ENCODE measurements at places on chromosomes 11 and 22.

- no peak for DNase-seq
Observed at GRCh38 chr11:32137263-32137662, 46.4 kb downstream of the RCN1 start.

DNA sequence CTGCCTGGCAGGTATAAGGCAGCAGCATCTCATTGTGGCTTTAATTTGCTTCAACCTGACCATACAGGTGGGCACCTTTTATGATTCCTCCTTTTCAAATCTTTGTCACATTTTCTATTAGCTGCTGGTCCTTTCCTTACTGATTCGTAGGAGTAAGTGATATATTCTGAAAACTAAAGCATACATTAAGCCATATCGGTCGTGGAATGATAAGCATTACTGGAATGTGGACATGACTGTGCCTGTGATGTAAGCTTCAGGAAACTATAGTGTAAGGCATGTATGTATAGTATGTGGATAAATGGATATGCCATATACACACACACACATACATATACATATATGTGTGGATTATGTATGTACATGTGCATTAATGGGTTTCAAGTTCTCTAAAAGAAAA lies 20.8 kb downstream of the YPEL1 start:
- no peak for DNase-seq

- no peak for DNase-seq
Observed at GRCh38 chr11:76644591-76644990, 26.0 kb downstream of the LRRC32 start.

- no peak for DNase-seq
Observed at GRCh38 chr11:120068114-120068573, 69.8 kb downstream of the TRIM29 start.

DNA sequence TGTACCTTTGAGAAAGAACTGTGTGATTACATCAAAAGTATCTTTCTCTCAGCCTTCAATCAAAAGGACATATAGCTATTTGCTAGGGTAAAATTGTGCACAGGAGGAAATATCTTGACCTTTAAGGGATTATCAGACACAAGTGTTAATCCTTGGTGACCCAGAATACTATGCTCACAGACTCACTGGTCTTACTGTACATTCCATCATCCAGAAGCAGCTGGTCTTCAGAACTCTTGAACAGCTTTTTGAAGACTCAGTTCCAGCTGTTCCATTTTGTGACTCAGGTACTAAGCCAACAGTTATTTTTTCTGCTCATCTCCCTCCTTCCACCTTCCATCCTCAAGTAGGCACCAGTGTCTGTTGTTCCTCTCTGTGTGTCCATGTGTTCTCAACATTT lies 19.8 kb downstream of the ZBED5 start:
- DNase-seq, result no peak

DNA sequence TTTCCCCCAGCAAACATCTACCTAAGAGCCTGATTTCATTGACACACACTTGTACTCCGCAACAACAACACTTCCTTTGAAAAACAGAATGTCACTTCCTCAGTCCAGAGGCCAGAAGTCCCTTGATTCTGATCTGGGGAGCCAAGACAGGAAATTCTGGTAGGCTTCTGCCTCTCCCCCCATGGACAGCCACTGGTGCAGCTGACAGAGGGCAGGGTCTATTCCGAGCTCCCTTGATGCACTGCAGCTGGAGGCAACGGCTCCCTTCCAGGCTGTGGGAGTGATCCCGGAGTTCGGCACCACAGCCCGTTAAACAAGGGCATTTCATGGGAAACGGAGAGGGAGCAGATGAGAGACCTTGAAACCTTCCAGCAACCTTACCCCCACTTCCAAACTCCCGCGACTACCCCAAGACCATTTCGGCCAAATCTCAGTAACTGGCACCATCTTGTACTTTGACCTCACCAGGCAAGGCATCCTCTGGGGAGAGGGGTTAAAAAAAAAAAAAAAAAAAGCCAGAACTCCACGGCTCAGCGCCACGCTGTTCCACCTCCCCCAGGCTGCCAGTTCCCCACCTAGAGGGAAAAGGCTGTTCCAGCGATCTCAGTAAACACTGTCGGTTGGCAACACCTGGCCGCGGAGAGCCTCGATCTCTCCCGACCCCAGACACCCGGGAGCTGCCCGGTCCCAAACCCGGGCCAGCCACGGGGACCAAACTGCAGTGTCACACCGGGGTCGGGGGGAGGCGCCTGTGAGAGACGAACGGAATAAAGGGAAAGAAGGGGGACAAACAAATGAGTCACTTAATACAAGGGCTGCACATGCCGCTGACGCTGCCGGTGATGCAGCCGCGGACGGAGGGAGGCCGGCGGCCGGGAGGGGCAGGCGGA lies 1.1 kb downstream of the GAB2 start:
- DNase-seq, result peak; percentile 66

DNA sequence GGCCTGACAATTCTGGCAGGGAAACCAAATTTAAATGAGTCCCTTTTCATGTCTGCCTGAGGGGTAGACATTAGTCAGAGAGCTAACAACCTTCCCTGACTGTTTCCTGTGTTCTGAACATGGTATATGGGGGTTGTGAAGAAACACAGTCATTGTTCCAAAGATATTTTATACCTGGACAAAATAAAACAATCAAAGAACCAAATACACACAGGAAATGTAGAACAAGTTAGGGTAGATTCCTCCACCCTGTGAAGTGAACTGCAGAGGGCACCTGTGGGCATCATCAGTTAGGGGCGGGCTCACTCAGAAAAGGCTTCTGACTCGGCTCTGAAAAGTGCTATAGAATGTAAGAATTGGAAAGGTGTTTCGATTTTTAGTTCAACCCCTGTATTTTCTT lies 231.9 kb upstream of the CADM1 start:
- DNase-seq, result no peak

DNA sequence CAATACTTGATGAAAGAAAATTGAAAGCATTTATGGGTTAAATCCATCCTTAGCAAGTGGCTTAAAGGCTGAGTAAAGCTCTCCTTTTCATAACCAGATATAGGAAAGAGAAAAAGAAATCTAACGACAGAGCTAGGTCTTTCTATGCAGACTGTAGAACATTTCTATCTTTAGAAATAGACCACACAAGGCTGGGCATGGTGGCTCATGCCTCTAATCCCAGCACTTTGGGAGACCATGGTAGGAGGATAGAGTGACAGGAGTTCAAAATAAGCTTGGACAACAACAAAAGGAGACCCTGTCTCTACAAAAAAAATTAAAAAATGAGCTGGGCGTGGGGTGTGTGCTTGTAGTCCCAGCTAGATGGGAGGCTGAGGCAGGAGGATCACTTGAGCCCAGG lies 90.7 kb downstream of the APOL5 start:
- no peak for DNase-seq

DNA sequence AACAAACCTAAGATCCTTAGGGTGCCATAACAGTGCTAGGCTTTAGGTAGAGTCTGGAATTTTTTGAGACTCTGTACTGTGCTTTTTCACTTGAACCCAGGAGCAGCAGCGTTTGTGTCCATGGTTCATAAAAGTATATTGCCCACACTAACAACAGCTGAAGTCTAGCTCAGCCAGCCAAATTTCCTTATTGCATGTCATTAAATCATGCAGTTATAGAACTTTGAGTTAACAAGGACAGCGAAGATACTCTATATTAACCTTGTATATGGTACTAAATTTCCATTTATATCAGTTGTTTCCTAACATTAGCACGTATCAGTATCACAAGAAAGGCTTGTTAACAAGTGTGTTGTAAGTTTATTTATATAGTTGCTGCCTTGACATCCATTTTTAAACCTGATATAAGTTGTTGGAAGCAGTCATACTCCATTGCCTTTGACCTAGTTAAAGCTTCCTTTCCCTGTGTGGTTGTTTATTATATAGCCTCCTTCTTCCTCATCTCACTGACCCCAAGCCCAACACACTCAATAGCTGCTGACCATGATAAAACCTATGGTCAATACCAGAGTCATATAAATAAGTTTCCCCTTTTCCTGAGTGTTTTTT lies 46.7 kb downstream of the NXPE2 start:
- no peak for DNase-seq

GRCh38 chr22:24433001-24433827 lies 5.8 kb downstream of the ADORA2A start:
- no peak for DNase-seq

DNA sequence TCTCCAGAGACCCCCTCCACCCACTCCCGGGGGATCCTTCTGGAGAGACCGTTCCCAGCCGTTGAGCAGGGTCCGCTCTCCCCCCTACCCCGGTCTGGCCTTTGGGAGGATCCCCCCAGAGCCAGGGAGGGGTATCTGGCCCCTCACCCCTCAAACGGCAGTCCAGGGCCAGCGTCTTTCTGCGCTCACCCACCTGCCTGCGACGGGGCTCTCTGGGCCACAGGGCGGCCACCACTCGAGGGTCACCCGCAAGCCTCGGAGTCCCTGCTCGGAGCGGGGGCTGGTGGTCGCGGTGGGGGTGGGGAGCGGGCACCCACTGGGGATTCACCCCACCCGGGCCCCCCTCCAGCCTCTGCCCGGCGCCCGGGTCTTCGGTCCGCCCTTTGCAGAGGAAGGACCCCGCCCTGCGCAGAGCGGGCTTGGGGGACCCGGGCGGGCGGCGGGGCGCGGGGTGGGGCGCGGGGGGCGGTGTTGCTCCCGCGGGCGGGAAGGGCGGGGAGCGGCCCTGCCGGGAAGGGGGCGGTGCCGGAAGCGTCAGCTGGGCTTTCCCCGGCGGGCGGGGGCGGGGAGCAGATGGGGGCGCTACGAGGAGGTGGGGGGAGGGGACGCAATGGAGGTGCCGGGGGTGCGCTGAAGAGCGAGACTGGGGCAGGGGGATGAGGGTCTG lies 16.6 kb downstream of the CRELD2 start:
- peak; percentile 80 for DNase-seq

DNA sequence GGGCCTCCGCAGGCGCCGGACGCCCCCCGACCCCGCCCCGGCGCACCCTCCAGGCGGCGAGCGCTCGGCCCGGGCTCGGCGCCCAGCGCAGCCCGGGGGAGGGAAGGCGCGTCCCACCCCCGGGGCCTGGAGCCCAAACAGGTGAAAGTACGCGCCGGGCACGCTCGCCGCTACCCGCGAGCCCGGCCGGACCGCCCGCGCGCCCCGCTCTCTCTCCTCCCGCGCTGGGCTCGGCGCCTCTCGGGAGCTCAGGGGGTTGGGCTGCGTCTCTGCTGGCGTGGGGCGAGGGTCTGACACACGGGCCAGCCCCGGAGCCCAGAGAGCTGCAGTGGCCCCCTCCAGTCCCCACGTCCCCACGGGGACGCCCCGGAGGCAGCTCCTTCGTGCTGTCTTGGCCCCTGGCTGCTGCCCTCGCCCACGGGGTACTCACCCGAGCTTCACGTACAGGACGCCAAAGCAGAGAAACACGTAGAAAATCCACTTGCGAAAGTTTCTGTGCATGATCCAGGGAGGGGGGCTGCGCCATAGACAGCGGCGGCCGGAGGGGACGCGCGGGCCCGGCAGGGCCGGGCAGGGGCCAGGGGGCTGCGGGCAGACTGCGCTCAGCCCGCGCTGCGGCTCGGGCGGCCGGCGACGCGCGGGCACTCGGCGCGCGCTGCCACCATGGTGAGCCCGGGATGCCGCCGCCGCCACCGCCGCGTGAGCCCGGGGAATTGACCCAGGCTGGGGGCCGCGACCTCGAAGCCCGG lies 534 bp downstream of the WNT7B start:
- DNase-seq, result no peak

- DNase-seq, result no peak
Observed at GRCh38 chr11:132052904-132053303, 682.5 kb downstream of the NTM start.

DNA sequence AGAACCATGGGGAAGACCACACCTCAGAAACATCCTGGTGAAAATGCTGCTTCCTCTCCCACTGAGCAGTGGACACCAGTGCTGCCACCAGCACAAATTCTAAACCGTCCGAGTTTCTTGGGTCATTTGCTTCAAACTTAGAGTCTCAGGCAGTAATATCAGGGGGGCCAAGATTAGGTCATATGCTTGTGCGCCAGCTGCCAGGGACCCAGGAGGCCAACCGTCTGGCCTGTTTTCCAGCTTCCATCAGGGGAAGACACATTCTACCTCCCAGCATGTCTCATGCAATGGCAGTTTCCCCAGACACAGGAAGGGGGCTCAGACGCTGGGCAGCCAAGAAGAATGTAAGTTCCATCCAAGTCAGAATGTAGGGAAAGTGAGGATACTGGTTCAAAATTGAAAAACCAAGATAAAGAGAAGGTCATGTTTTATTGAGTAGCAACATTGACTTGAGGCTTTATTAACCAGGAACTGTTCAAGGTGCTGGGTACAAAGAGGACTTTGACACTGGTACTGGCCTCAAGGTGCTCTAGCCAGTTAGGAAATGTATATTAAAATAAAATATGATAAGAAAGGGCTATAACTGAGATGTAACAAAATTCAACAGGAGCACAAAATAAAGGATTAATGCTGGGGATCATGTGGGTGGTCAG lies 59.7 kb upstream of the EED start:
- DNase-seq, result no peak

DNA sequence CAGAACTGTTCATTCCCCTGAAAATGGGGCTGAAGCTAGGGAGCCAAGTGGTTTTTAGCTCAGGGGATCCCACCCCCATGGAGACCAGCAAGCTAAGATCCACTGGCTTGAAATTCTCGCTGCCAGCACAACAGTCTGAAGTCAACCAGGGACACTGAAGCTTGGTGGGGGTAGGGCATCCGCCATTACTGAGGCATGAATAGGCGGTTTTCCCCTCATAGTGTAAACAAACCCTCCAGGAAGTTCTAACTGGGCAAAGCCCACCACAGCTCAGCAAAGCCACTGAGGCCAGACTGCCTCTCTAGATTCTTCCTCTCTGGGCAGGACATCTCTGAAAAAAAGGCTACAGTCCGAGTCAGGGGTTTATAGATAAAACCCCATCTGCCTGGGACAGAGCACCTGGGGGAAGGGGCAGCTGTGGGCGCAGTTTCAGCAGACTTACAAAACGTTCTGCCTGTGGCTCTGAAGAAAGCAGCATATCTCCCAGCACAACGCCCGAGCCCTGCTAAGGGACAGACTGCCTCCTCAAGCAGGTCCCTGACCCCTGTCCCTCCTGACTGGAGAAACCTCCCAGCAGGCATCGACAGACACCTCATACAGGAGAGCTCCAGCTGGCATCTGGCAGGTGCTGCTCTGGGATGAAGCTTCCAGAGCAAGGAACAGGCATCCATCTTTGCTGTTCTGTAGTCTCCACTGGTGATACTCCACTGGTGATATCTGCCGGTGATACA lies 32.7 kb downstream of the GAB4 start:
- DNase-seq, result no peak

DNA sequence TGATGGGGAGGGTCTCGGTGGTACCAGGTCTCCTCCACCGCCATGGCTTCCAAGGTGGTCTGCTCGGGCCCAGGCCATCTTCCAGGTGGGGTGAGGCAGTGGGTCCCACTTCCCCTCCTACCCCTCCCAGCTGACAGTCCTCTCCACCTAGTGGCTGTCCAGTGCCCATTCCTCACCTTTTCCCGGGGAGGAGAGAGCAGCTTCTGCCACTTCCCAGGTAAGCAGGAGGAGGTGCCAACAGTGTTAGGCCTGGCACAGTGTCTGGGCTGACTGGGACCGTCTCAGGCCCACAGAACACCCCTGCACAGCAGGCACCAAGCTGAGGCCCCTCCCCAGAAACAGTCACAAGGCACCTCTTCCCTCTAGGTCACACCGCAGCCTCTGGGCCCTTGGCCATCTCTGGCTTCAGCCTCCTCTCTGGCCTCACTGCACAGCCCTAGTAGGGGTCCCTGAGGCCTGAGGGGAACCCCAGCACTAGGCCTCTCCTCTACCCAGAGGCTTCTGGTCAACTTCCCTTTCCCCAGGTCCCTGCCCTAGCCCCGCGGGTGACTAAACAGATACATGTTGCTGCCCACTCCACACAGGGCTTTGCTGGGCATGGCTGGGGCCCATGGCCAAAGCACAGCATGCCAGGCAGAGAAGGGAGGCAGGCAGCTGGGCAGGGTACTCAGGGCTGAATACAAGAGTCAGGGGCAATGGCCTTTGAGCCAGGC lies 2.3 kb upstream of the ANKRD13D start:
- no peak for DNase-seq
